ENCODE measurements at places on chromosomes 3 and 15. TPM values are rescaled to one million over a fixed set of nuclear protein-coding genes. Genes with fewer than 3 reads are reported as not detected.

- H3K36me3 ChIP-seq: no peaks in the 10 kb centered on the region
- H3K27me3 ChIP-seq: peaks cover 8% of the 10 kb centered on the region
- no peak overlapping the region for H3K27ac ChIP-seq
- H3K4me3 ChIP-seq: no peak overlapping the region
Observed at GRCh38 chr3:140176526-140176925, 241.5 kb downstream of the CLSTN2 start.

DNA sequence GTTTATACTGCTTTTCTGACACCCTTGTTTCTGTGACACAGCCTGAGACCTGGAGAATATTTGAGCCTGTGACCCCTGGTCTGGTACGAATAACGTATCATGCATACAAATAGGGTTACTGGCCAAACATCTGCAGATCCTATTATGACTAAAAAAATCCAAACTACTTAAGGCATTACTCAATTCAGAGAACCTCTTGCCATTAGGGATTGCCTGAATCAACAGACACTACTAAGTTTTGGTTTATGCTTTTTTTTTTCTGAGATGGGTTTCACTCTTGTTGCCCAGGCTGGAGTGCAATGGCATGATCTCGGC, 35.4 kb downstream of the OSBPL10 start:
- H3K4me1 ChIP-seq: no peaks in the 10 kb centered on the region
- H3K27me3 ChIP-seq: peaks cover 4% of the 10 kb centered on the region
- no peak overlapping the region for H3K4me3 ChIP-seq
- no peak overlapping the region for H3K27ac ChIP-seq
- H3K36me3 ChIP-seq: no peaks in the 10 kb centered on the region

DNA sequence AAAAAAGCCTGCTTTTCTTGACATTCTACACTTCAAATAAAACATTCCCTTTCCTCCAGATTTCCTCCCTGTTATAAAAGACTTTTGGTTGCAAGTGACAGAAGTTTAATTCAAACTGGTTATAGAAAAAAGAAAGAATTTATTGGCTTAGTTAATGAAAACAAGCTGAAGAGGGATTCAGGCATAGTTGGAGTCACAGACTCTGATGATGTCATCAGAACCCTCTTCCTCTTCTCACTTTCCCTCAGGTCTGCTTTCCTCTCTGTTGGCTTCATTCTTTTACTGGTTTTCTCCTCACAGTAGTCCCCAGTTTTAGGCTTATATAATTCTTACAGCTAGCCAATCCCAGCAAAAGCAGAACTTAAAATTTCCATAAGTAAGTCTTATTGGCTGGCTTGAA, 32.0 kb upstream of the MBNL1 start:
- H3K27ac ChIP-seq: peak overlapping the region; percentile 87
- peaks cover 15% of the 10 kb centered on the region for H3K36me3 ChIP-seq
- H3K4me1 ChIP-seq: peaks cover 78% of the 10 kb centered on the region
- no peak for DNase-seq
- no peak overlapping the region for H3K4me3 ChIP-seq

GRCh38 chr3:153144071-153144470, 18.0 kb upstream of the RAP2B start:
- H3K4me3 ChIP-seq: no peak overlapping the region
- no peaks in the 10 kb centered on the region for H3K36me3 ChIP-seq
- no peak for DNase-seq

LCTL gene
- total RNA-seq: not detected

Data from activated CD8-positive, alpha-beta T cell treated with anti-CD3 and anti-CD28 coated beads for 36 hours (primary cell).